Prostate gland (tissue), 2 donors: ENCODE measurements at places on chromosomes 7 and 10.

DNA sequence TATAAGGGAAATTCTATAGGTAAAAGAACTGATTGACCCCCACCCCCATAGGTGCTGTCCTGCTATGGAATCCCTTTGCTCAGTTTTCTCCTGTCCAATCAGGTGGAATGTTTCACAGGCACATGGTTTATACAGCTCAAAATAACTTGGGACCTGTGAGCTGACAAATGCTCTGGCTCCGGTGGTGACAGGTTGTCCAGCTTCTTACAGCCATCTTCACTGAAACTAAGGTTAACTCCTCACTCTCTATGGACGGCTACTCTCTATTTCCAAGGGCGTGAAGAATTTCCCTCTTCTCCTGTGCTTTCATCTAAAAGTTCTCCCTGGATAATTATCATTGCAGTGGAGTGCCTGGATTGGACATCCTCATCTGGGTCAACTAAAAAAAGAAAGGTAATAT, at the start of gene MYPN:
MYPN (plus strand) TSS at position 158 of the 400 bp plus-strand sequence. CDS start 11,951 bp downstream, outside the sequence.
- DNase-seq = no peak

- no peak for DNase-seq
Observed at GRCh38 chr7:36083626-36084380, 69.3 kb upstream of the EEPD1 start.

GRCh38 chr7:80699721-80700256, 61.3 kb downstream of the CD36 start:
- no peak for DNase-seq

GRCh38 chr10:94617389-94617944, 66.1 kb upstream of the CYP2C18 start:
- DNase-seq = no peak

GRCh38 chr10:49273082-49273465, 25.9 kb upstream of the C10orf71 start:
- no peak for DNase-seq

- DNase-seq = no peak
Observed at GRCh38 chr10:35889971-35890675, 248.0 kb upstream of the FZD8 start.

DNA sequence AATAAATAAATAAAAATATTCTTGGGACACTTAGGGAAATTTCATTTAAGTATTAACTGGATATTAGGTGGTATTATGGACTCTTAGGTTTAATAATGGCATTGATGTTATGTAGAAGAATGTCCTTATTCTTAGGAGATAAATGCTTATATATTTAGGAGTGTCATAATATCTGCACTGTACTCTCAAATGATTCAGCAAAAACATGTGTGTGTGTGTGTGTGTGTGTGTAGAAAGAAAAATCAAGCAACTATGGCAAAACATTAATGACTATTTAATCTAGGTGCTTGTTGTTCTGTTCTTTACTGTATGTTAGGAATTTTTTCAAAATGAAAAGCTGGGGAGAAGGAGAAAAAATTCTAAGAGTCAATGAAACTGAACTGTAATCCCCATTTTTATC, 3.9 kb downstream of the ASNS start:
- DNase-seq = no peak

DNA sequence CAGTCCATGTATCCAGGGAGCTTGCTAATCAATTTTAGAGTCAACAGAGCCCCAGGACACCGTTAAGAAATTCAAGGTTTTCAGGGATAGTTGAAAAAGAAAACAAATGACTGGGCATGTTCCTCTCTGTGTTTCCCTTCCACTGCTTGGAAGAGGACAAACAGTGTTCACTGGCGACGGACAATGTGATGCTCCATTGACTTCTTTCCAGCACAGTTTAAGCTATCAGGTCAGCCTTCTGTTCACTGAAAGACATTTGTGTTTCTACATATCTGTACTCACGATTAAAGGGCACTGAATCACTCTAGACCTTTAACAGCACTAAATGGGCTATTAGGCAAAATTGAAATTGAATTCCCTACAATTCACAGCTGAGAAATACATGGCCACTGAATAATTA, 123.6 kb downstream of the RNLS start:
- no peak for DNase-seq

DNA sequence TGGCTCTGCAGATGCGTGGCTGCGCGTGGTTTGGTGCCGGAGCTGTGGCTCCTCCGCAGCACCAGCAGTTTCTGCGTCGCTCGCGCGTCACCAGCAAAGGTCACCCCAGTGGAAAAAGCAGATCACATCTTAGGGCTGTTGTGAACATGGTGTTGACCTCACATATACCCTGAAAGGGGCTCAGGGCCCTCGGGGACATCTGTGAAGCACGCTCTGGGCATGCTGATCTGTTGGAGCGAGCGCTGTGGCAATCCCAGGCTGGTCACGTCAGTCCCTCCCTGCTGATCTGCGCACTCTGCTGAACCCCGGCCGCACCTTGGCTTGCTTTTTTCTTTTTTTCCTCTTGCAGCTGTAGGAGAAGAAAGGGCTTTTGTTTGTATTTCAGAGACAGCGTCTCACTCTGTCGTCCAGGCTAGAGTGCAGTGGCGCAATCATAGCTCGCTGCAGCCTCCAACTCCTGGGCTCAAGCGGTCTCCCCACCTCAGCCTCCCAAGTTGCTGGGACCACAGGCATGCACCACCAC, 33.3 kb upstream of the AP5Z1 start:
- no peak for DNase-seq

GRCh38 chr7:44626620-44627019, 20.2 kb downstream of the OGDH start:
- DNase-seq = no peak

GRCh38 chr7:41197769-41198168, 505.1 kb downstream of the INHBA start:
- no peak for DNase-seq

GRCh38 chr7:25350041-25350440, 121.8 kb upstream of the NPVF start:
- no peak for DNase-seq

DNA sequence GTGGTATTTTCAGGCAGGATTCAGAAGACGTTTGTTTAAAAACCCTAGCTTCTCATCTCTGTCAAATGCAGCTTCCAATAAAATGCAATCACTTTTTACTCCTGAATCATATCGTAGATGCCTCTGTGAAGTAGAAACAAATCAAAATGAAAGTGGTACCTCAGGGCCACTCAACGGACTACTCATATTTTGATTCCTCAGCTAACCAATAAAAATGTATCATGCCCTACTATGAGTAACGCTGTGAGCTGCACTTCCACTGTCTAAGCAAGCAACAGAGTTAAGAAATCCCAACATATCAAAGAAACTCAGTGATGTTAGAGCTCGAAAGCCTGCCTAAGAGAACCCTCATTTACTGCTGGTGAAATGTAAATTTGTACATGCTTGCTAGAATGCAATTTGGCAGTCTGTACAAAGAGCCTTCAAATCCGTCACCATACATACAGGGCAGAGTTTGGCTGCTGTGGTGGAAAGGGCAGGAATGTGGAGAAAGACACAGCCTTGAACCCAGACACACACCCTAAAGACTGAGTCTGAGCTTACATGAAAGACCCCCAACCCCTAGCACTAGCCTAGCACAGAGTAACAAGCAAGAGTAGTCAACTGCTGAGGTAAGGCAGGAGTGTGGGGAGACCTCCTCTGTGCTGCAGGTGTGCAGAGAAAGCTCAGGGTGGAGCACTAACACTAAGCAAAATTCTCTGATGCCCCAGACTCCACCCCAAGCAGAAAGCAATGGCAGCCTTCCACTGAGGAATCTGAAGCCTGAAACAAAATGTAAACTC, 151.5 kb downstream of the ANK3 start:
- peak; percentile 34 for DNase-seq

- DNase-seq = no peak
Observed at GRCh38 chr10:96570983-96571964, 15.5 kb downstream of the TM9SF3 start.

- DNase-seq = no peak
Observed at GRCh38 chr7:29282819-29283414, 88.3 kb downstream of the CHN2 start.

- DNase-seq = no peak
Observed at GRCh38 chr10:44511166-44511565, 126.3 kb upstream of the CXCL12 start.

GRCh38 chr7:26620352-26620751, 244.0 kb downstream of the SKAP2 start:
- DNase-seq = no peak

GRCh38 chr7:132696332-132696731, 120.1 kb upstream of the PLXNA4 start:
- no peak for DNase-seq

GRCh38 chr7:2214636-2215035, 18.1 kb downstream of the MAD1L1 start:
- DNase-seq = no peak

DNA sequence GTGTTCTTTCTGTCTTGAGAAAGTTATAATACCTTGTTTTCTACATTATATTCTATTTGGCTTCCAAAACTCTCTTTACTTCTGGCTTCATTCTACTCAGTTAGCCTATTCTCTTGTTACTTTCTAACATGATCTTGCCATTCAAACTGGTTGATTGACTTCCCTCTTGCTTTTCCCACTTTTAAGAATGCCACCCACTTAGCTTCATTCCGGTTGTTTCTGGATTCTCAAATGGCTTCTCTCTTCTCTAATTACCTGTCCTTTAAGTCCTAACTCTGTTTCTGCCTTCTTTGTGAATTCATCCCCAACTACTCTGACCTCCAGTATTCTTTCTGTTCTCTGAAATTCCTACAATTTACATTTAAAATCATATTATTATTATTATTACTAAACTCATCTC, 52.0 kb downstream of the ANKIB1 start:
- DNase-seq = no peak

GRCh38 chr7:139998572-139998971, 64.2 kb downstream of the PARP12 start:
- no peak for DNase-seq

DNA sequence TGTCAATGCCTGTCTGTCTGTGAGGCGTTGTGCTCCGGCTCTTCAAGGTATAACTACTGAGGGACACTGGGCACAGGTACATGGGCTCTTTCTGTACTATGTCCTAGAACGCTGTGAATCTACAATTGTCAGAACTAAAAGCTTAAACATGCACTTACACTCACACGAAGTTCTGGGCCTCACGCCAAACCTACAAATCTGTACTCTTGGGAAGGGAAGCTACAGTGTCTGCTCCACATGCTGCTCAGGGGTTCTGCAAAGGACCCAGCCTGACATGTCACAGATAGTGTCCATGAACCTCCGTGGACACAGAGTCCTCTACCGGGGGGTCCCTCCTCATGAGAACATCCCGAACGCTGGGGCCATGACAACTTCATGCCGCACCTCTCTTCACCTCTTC, 268.7 kb downstream of the WDR37 start:
- no peak for DNase-seq

- no peak for DNase-seq
Observed at GRCh38 chr7:91126762-91127161, 137.5 kb upstream of the FZD1 start.

DNA sequence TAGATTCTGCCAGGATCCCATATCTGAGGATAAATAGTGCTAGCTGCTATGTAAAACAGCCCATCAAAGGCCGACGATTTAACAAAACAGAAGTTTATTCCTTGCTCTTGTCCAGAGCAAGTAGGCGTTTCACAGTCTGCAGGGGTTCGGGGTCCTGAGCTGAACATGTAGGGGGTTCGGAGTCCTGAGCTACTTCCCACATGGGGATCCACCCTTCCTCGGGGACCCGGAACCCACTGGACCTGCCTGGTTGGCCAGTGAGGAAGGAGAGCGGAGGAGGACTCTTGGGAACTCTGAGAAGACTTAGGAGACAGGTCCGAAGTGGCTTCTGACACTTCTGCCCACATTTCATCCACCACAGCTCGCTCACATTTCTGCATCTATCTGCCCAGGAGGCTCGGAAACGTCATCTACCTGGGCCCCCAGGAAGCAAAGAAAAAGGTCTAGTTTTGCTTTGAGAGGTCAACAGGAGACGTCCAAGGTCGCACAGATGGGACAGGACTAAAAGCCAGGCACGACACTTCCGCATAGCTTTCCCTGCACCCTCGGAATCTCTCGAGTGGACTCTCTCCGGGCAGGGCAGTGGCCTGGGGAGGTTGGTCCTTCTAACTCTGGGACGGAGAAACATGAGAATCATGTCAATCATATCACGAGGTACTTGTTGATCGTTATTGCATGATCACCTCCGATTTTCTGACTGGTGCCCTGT, 86.4 kb downstream of the MICALL2 start:
- no peak for DNase-seq

DNA sequence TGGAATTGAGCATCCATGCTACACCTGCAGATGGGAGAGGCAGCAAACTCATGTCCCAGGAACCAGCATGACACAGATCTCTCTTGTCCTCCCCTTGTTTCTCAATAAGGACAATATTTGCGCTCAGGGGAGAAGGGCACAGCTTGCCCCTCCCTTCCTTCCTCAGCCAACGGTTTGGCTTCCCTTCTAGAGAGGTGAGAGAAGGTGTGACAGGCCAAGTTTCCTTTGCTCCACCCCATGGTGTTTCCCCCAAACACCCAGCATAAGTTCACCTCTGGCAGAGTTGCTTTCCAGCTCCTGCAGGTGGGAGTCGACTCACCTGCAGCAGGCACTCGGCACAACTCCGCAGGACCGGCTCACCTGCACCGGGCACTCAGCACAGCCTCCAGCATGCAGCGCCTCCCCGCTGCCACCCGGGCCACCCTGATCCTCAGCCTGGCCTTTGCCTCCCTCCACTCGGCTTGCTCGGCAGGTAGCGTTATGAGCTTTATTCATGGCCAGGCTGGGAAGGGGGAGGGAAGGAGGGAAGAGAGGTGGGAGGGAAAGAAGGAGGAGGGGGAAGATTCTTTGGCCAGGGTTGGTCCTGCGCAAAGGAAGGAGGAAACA, at the start of the genes ATP6V0A4 and TMEM213:
ATP6V0A4 (minus strand) TSS at position 482 of the 606 bp plus-strand sequence. CDS start 26,949 bp downstream, outside the sequence.
TMEM213 (plus strand) TSS at position 280 of the 606 bp plus-strand sequence; CDS start at position 391, 111 bp downstream.
- no peak for DNase-seq

DNA sequence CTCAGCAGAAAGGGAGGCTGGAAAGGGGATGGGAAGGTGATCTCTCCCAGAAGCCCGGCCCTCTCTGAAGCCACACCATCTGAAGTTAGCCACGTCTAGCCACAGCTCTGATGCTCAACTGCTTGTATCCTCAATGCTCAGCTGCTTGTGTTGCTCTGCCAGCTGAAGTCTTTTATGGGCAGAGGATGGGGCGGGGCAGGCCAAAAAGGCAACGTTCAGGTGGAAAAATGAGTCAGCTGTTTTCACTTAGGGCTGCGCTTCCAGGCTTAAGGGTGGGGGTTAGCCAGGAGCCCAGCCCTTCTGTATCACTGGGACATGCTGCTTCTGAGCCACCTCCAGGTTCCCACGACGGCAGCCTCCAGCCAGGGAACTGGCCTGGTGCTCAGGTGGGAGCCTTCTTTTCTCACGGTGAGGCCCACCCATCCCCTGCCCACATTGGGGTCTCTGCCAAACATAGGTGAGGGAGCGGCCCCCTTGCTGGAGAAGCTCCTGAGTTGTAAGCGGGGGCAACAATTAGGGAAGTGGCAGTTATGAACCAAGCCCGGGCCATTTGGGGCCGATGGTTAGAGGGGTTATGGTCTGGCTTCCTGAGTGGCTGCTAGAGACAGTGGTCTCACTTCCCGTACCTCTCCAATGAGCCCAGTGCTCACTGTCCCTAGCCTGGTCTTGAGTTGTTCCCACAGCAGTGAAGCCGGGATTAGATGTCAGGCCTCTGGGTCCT, 44.9 kb upstream of the CNPY1 start:
- DNase-seq = no peak
